ENCODE measurements at places on chromosomes 13 and 19.

GRCh38 chr13:94864474-94864873 is 152.1 kb upstream of the SOX21 start:
- no peak for DNase-seq

DNA sequence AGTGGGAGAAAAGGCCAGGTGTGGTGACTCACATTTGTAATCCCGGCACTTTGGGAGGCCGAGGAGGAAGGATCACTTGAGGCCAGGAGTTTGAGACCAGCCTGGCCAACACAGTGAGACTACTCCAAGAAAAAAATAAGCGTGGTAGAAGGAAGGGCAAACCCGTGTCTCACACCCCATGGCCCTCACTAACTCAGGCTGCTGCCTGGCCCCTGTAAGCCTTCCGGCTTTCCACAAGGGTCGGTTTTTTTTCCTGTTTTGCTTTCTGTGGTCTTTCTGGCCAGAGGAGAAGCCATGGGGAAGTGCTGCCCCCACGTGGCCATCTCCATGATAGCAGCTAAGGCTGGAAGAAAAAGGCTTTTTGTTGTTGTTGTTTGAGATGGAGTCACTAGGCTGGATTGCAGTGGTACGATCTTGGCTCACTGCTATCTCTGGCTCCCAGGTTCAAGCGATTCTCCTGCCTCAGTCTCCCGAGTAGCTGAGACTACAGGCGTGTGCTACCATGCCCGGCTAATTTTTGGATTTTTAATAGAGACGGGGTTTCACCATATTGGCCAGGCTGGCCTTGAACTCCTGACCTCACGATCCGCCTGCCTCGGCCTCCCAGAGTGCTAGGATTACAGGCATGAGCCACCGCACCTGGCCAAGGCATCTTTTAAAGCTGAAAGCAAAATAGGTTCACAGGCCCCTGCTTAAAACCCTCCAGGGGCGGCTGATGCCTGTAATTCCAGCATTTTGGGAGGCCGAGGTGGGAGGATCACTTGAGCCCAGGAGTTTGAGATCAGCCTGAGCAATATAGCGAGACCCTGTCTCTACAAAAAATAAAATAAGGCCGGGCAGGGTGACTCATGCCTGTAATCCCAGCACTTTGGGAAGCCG is 7.5 kb upstream of the ARHGEF18 start:
- DNase-seq, result peak; percentile 20

DNA sequence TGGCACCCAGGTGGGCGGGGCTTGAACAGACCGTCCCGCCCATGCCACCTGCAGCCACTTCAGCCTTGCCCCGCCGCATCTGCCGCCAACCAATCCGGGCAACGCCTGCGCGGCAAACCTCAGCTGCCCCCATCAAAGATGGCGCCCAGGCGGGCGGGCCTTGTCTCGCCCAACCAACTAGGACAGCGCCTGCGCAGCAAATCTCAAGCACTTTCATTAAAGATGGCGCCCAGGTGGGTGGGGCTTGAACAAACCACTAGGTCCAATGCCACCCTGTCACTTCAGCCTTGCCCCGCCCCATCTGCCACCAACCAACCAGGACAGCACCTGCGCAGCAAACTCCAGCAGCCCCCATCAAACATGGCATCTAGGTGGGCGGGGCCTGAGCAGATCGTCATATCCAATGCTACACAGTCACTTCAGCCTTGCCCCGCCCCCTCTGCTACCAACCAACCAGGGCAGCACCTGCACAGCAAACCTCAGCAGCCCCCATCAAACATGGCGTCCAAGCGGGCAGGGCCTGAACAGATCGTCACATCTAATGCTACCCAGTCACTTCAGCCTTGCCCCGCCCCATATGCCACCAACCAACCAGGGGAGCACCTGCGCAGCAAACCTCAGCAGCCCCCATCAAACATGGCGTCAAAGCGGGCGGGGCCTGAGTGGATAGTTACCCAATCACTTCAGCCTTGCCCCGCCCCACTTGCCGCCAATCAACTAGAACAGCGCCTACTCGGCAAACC is 1.4 kb downstream of the PEG3 start:
- peak; percentile 97 for DNase-seq

DNA sequence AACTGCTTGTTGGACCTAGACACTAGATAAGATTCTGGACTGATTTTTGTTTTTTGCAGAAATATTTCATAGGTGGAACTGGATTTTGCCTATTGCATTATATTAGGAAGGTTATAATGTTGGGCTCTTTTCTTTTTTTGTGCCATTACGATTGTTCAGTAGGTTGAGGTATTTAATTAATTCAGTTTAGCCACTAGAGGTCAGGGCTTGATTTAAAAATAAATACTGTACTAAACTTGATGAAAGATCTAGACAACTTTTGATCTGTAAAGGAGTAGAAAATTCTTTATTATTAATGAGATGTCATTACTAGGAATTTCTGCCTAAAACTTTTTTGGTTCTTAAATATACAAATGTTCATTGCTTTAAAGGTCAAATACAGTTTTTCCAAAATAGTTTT is 15.2 kb upstream of the SUPT20H start:
- DNase-seq, result no peak

DNA sequence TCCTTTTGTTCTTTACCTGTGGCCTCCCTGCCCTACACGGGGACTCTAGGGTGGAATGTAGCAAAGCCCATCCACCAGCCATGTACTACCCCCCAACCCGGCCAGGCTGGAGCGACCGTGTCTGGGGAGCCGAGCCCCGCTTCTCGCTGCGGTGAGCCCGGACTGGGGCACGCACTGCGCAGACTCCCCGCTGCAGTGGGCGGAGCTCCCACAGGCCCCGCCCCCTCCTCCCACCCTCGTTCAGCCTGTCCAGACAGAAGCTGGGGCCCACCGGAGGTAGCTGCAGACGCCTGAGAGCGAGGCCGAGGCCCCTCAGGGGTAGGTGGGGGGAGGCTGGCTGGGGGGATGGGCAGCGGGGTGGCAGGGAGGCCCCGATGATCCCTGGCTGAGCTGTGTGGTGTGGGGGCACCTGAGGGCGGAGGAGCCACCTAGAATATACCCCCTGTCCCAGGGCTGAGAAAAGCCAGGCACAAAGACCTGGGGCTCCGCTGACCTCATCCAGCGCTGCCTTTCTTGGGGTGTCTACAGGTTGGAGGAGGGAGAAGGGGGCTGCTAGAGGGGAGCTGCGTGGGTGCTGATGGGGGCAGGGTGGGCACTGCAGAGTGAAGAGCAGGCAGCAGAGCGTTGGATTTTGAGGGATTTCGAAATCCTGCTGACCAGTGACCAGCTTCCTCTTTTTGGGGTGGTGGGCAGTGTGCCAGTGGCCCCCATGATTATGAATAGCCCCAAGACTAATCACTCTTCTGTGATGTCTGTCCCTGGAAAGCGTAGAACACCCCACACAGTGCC is 17.3 kb downstream of the PLD3 start:
- DNase-seq, result peak; percentile 77

- DNase-seq, result no peak
Observed at GRCh38 chr19:47284324-47284899, 9.7 kb downstream of the INAFM1 start.

DNA sequence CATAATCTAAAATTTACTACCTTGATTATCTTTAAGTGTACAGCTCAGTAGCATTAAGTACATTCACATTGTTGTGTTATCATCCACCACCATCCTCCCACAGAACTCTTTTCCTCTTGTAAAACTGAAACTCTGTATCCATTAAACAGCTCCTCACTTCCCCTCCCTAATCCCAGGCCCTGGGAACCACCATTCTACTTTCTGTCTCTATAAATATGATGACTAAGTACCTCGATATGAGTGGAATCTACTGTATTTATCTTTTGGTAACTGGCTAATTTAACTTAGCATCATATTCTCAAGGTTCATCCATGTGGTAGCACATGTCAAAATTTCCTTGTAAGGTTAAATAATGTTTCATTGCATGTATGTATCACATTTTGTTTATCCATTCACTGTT is 49.0 kb upstream of the POMP start:
- no peak for DNase-seq

DNA sequence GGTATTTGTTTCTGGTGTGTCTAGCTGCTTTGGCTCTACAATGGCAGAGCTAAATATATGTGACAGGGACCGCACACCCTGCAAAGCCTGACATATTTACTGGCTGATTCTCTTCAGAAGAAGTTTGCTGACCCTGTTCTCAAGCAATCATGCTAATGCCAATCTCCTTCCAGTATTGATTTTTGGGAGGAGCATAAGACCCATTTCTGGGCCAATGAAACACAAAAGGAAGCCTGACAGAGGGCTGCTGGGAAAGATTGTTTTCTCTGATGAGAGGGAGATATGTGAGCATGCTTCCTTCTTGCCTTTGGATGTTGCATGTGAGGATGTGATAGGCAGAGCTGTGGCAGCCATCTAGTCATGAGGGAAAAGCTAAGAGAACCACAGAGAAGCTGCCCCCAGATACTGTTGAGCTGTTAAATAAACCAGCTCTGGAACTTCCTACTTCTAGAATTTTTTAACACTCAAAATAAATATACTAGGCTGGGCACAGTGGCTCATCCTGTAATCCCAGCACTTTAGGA is 31.4 kb upstream of the TPTE2 start:
- DNase-seq, result no peak

GRCh38 chr13:109867766-109868165 is 81.4 kb upstream of the IRS2 start:
- no peak for DNase-seq

DNA sequence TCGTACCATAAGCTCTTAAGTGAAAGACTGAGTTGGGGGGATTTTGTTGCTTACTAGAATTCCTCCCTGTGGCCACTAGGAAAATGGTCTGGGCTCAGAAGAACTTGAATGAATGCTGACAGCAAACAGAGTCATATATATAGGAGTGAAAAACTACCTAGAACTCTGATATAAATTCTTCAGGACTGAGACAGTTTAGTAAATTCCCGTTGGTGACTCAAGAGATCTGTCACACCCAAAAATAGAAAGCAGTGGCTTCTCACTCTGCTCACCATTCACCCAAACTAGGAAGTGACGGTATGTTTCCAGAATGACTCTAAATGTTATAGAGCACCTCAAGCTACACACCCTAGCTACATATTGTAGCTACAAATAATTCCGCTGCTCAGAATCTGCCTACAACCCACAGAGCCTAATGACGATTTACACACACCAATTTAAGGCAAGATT is 116.2 kb downstream of the TBC1D4 start:
- no peak for DNase-seq

GRCh38 chr19:19236173-19236572 is 24.4 kb downstream of the NCAN start:
- DNase-seq, result no peak

- DNase-seq, result no peak
Observed at GRCh38 chr19:49807904-49808675, 5.0 kb downstream of the FUZ start.

DNA sequence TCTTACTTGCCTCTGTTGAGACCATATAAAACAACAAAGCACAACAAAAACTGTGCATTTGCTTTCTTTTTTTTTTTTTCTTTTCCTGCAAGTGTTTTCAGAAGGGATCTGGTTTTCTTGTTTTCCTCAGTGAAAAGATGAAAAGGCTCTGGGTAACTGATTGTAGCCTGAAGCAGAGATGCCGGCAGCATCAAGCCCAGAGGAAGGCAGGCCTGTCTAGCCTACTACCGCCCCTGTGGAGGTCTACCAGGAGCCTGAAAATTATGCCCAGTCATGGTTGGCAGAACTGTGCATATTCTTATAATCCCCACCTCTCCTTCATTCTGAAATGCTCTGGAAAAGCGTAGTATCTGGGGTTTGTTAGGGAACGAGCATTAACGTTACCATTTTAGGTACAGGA is 32.6 kb upstream of the MEDAG start:
- no peak for DNase-seq

GRCh38 chr19:5395556-5395955 is 54.9 kb upstream of the PTPRS start:
- DNase-seq, result no peak

DNA sequence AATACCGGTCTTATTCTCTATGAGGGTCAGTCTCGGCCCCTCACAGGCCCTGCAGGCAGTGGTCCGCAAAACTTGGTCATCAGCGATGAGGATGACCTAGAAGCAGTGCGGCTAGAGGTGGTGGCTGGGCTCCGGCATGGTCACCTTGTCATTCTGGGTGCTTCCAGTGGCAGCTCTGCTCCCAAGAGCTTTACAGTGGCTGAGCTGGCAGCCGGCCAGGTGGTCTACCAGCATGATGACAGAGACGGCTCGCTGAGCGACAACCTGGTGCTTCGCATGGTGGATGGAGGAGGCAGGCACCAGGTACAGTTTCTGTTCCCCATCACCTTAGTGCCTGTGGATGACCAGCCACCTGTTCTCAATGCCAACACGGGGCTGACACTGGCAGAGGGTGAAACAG is 1.8 kb downstream of the FREM2 start:
- DNase-seq, result peak; percentile 6

DNA sequence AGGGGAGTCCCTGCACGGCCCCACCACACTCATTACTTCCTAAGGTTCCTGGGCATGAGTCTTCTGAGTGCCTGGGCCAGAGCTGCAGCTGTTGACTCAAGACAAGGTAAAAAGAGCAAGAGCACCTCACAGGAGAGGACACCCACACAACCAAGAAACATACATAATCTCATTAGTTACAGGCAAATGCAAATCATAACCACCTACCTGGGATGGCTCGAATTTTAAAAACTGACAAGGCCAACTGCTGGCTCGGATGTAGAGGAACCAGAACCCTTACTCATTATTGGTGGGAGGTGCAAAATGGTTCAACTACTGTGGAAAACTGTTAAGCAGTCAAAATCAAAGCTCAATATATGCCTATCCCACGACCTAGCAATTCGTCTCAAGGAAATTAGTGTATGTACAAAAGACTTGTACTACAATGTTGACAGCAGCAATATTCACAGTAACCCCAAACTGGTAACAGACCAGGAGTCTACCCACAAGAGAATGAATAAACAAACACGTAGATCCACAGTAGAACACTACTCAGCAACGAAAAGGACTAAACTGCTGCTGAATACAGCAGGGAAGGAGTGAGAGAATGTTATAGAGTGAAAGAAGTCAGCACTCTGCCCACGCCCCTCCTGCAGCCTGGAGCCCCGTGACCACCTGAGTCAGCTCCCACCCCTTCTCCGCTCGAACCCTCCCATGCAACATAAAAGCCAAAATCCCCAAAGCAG is 15.8 kb downstream of the AKT2 start:
- no peak for DNase-seq

Data from hypothalamus (tissue), 51 donors.